ENCODE measurements at places on chromosomes 2 and 18. TPM values are rescaled to one million over a fixed set of nuclear protein-coding genes. Genes with fewer than 3 reads are reported as not detected.

DNA sequence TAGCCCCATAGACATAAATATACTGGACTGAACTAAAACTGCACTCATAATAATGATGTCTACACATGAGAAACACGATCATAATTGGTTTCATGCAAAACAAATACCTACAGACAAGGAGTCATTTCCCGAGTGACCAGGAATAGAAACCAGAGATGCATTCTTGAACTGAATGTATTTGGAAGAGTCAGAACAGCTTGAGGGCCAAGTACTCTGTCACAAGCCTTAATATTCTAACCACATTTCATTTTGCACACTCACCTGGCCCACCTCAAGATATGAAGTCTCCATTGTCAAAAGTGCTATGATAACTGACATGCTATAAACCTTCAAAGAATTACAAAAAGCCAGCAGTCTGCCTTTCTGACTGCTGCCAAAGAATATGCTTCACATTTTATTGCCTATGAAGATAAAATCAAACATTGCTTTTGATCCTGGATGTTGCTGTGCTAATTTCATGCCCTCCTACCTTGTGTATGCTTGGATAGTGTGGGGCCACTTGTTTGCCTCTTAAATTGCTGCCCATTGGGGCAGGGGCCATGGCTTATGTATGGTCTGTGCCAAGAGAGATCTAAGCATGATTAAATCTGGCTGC, 18.9 kb upstream of the ASAP2 start:
- DNase-seq, result no peak

DNA sequence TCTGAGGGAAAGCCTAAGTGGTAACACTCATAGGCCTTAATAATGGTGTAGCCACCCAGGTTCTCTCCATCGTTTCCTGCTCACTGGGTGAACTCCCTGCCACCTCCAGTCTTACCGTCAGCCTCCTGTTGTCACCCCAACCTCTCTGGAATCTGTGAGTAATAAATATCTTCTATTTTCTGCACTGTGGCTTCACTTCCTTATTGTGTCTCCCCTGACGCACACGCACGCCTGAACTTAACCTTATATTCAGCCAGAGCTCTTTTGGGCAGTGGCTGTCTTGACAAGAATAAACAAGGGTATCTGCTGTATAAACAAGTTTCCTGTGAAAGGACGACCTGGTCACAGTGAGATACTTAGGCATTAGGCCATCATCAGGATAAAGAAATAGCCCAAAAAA, 467.2 kb downstream of the SPAG16 start:
- DNase-seq, result no peak

- no peak for DNase-seq
These were observed 24.8 kb downstream of the LYPD1 start for GRCh38 chr2:132645176-132645575.

- DNase-seq, result no peak
These were observed 1286.2 kb downstream of the SUCLG1 start for GRCh38 chr2:83172841-83173240.

DNA sequence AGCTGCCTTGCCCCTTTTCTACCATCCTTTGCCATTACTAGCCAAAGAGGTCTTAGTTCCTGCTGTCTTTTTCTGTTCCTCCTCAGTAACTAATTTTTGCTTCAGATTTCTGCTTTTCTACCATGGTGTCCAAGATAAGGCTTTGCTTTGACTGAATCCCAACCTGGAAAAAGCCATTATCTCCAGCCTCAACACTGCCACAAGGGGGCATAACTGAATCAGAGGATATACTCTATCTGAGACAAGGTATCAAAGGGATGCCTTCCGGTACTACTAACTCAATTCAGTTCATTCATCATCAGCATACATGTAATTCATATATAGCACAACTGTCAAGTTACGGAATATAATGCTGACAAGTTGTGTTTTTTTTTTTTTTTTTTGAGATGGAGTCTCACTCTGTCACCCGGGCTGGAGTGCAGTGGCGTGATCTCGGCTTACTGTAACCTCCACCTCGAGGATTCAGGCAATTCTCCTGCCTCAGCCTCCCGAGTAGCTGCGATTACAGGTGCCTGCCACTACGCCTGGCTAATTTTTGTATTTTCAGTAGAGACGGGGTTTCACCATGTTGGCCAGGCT, 11.4 kb downstream of the OSGEPL1 start:
- DNase-seq, result peak; percentile 50

DNA sequence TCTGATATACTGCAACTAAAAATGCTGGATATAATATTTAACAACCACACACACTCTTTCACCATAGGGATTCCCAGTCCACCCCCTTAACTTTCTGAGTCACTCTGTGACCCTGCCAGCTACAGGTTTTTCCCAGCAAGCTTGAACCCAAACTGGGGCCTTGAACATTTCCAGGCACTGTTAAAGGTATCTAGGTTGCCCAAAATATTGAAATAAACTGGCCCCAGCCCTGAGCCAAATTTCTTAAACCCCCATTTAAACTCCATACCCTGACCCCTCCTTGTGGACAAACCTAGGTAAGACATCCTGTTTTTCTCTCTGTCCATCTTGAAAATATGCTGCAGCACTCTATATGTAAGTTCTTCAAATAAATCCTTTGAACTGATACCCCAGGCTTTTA, 19.7 kb upstream of the DCTN1 start:
- DNase-seq, result no peak

- DNase-seq, result no peak
These were observed 1602.1 kb upstream of the TMEFF2 start for GRCh38 chr2:193796847-193797246.

DNA sequence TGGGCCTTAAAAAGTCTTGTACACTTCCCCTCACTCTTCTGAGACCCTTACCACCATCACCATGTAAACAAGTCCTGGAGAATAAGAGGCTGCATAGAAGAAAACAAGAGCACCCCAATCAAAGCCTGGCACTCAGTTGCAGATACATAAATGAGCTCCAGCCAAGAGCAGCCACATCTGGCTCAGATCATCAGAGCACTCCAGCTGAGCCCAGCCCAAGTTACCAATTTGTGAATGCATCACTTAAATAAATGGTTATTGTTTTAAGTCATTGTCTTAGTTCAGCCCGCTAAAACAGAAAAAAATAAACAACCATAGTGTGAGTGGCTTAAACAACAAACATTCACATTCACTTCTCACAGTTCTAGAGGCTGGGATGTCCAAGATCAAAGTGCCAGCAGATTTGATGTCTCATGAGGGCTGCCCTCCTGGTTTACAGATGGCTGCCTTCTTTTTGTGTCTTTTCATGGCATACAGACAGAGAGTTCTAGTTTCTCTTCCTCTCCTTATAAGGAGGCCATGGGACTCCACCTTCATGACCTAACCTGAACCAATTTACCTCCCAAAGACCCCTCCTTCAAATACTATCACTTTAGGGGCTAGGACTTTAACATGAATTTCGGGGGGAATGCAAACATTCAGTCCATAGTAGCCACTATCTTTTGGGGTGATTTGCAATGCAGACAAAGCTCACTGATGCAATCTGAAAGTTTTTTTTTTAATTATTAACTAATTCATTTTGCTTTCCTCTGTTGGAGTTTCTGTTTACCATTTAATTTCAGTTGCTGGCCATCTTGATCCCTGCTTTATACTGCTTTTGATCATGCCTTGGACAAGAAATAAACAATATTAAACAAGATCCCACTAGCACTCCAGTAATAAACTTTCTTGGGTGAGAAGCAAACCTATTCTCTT, 187.5 kb upstream of the ACVR2A start:
- DNase-seq, result no peak

- DNase-seq, result no peak
These were observed 18.0 kb downstream of the NAB1 start for GRCh38 chr2:190666895-190667294.

- DNase-seq, result no peak
These were observed 33.3 kb downstream of the BMP10 start for GRCh38 chr2:68837861-68838341.

GRCh38 chr2:197248623-197249022, 62.0 kb downstream of the ANKRD44 start:
- no peak for DNase-seq

- no peak for DNase-seq
These were observed 425.1 kb upstream of the SYT4 start for GRCh38 chr18:43702399-43702798.

- DNase-seq, result peak; percentile 33
These were observed 4.7 kb upstream of the CFAP65 start for GRCh38 chr2:219045937-219046550.

DNA sequence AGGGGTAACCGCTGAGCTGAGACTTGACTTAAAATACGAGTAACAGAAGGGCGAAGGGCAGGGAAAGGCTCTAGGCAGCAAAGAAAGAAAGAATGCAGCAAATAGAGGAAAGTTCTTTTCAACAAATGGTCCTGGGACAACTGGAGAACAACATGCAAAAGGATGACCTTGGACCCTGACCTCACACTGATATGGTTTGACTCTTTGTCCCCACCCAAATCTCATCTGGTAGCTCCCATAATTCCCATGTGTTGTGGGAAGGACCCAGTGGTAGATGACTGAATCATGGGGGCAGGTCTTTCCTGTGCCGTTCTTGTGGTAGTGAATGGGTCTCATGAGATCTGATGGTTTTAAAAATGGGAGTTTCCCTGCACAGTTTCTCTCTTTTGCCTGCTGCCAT, 33.9 kb downstream of the ST3GAL5 start:
- no peak for DNase-seq

- peak; percentile 73 for DNase-seq
These were observed 27.5 kb downstream of the SIX2 start for GRCh38 chr2:44981714-44982108.

DNA sequence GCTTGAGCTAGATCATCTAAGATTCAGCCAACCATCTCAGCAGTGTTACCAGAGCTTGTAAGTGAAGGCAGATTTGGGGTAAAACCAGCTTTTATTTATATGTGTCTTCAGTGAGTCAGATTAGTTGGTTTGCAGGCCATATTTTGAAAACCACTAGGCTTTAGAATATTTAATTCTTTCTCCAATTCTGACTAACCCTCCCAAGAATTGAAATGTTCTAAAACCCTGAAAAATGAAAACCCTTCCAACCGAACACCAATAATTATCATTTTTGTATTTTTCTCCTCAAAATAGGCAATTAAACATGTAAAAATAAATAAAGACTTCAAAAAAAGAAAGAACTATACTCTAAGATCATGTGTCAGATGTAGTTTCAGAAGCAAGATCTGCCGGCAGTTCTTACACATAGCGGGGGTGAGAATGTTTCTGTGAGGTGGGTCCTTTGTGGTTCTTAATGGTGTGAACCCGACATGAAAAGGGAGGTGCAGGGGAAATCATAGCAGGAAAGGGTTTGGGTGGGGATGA, 14.2 kb downstream of the PLEK start:
- no peak for DNase-seq

DNA sequence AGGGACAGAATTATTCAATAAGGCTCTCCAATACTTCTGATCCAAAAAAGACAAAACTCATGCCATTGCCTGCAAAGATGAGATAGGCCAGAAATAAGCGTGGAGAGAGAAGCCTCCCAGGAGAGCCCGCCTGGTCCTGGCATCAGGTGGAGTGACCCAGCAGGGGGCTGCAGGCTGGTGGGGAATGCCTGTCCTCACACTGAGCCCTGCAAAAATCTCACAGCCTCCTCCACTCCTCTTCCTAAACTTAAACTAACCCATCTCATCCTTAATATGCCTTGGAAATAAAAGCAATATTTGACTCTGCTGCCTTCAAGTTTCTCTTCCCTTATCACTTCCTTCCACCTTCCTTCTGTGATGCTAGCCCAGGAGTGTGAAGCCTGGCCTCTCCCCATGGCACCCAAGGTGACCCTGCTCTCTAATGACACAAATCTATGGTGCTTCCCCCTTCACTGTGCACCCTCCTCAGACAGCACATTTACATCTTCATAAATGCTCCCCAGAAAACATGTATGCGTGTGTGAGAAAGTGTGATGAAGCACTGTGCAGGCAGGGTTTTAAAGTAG, 218.4 kb downstream of the ANAPC1 start:
- no peak for DNase-seq

- no peak for DNase-seq
These were observed 62.3 kb upstream of the ACYP2 start for GRCh38 chr2:54052825-54053718.

DNA sequence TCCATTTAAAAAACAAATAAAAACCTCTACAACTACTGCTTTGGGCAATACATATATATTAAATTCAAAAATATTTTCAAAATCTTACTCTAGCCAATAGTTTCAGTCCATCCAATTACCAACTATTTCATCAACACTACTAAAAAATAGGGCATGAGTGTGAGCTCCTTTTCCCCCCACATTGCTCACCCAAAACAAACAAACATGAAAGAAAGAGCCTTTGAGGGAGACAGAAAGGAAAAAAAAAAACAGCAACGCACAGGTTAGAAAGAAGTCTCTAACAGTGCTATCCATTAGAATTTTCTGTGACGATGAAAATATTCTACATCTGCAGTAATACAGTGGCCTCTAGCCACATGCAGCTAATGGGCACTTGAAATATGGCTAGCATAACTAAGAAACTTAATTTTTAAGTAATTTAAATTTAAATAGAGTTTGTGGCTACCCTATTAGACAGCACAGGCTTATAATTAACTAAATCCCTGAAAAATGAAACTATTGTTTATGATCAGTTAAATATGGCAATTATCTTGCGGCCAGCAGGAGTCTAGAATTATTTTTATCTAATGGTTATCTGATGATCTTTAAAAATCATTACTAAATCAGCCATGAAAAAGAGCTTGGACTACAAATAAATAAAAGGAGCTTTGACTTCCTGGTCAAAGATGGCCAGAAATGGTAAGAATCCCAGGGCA, 59.2 kb downstream of the RBMS1 start:
- DNase-seq, result peak; percentile 62

DNA sequence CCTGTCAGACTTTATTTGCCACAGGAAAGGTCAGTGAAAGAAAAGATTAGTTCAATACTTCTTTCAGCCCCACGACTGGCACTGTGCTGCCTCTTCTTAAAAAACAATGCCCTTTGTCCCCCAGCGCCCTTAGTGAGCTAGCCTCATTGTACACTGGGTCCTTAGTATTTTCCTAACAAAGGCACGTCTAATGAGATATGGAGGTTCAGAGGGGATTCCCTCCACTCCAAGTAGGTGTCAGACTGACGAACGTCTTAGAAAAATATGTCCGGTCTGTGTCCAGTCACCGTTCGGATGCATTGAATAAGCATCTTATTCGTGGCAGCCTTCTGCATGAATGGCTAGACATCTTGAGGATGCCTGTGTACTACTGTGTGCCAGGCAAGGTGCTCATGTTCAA, 1.1 kb downstream of the FECH start:
- DNase-seq, result peak; percentile 6

NGEF gene
- total RNA-seq, result 3.4 TPM

PROKR1 gene
- total RNA-seq, result not detected

DUSP19 gene
- 3.5 TPM for total RNA-seq

C2orf80 gene
- total RNA-seq, result not detected

ARHGEF4 gene
- total RNA-seq, result 4.2 TPM

PLCD4 gene
- total RNA-seq, result 2.8 TPM

AMER3 gene
- total RNA-seq, result not detected

TUBA3D gene
- total RNA-seq, result not detected

PROC gene
- 0.15 TPM for total RNA-seq

CYP1B1 gene
- total RNA-seq, result 74.7 TPM

NOSTRIN gene
- 10.0 TPM for total RNA-seq

RMDN2 gene
- 3.3 TPM for total RNA-seq

GRB14 gene
- total RNA-seq, result 1.5 TPM

ZSWIM2 gene
- total RNA-seq, result not detected

MROH2A gene
- not detected for total RNA-seq
